NCI-H1048 (cell line): ENCODE measurements at places on chromosomes 11 and 22.

DNA sequence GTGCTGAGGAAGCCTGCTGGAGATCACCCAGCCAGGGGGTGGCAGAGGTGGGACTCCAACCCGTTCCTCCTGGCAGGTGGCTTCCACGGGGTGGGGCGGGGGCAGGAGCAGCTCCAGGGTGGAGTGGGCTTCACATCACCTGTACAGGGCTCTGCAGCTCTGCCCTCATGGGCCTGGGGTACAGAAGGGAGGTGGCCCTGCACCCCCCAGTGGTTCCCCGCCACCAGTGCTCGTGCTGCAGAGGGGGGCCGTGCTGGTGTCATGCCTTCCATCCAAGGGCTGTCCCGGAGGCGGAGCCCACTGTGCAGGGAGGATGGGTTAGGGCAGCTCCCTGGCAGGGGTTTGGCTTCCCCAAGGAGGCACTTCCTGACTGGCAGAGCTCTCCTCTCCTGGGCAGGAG lies 76.4 kb upstream of the SHISAL1 start:
- DNase-seq, result no peak

DNA sequence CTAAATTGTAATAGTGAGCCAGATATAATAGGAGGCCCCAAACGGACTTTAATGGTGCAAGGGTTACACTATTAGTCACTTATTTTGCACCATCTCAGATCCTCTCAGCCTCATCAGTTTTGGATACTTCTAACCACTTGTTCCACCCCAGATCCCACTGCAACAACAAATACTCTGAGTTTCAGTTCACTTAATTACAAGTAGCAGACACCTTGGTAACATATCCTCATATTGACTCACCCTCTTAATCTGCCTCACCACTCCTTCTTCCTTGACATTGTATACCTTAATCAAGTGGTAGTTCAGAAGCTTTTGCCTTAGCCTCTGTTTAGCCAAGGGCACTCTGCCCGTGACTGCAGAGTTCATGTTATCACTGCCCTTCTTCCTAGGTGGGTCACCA lies 256.1 kb upstream of the UBASH3B start:
- no peak for DNase-seq

GRCh38 chr11:43546561-43547429 lies 133.7 kb upstream of the HSD17B12 start:
- no peak for DNase-seq

DNA sequence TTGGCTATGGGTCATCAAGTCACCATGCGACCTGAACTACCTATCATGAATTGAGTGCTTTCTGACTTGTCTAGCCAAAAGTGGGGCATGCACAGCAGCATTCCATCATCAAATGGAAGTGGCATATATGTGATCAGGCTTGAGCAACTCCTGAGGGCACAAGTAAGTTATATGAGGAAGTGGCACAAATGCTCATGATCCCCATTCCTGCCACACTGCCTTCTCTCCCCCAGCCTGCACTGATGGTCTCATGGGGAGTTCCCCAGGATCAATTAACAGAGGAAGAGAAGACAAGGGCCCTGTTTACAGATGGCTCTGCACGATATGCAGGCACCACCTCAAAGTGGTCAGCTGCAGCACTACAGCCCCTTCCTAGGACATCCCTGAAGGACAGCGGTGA lies 21.8 kb downstream of the MS4A4E start:
- no peak for DNase-seq

- DNase-seq, result no peak
Measured at GRCh38 chr11:44573333-44573732, 7.9 kb downstream of the CD82 start.

GRCh38 chr11:61495801-61496601 lies 12.5 kb upstream of the LRRC10B start:
- no peak for DNase-seq

DNA sequence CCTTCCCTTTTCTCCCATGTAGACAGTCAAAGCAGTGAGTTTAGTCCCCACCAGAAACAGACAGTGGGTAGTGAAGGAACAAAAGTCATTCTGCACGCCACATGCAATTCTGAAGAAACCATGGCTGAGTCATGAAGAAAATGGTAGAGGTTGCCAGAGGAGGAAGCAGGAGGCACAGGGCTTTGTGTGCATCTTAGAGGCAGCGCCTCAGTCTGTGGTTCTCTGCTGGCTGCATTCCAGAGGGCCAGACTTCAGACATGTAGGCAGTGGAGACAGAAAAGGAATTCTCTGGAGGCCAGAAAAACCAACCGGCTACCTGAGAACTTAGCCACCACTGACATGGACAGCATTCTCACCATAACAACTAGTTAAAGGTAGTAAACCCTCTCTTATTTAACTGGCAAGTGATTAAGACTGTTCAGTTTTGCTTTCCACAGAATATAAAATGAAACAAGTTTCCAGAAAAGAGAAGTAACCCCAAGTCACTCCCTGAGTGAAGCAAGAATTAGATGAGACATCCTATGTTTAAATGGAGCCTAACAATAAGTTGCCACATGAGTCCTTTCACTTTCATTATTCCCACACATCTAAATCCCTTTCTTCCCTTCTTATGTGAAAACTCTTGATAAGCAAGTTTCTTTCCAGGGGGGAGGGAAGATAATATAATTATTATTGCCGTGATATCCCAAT lies 556.1 kb downstream of the SOX6 start:
- no peak for DNase-seq

DNA sequence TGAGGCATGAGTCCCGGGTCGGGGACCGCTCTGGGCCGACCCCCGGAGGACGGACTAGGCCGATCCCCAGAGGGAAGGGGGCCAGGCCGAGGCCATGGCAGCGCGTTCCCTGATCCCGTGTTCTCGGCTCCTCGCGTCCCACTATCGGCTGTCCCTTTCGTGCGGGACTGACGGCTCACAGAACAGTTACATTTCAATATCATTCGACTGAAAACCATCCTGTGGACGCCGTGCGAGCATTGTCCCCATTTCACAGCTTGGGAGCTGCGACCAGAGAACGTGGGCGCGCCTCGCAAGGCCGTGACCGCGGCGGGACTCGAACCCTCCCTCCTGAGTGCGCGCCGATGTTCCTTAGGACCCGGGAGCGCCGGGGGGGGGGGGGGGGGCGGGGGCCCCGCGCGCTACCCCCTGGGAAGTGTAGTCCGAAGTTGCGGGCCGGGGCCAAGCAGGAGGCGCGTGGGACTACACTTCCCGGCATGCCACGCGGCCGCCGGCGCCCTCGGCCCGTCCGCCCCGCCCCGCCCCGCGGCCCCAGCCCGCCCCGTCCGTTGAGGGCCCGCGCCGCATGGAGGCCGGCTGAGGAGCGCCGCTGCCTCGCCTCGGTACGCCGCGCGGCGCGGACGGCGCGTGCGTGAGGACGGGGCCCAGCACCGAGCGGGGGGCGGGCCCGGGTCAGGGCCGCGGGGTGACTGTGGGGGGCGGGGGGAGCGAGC lies at the start of gene TRABD:
TSS of gene TRABD (plus strand) at position 539 of the 713 bp plus-strand sequence. CDS start 7,148 bp downstream, outside the sequence.
- DNase-seq, result peak; percentile 89

DNA sequence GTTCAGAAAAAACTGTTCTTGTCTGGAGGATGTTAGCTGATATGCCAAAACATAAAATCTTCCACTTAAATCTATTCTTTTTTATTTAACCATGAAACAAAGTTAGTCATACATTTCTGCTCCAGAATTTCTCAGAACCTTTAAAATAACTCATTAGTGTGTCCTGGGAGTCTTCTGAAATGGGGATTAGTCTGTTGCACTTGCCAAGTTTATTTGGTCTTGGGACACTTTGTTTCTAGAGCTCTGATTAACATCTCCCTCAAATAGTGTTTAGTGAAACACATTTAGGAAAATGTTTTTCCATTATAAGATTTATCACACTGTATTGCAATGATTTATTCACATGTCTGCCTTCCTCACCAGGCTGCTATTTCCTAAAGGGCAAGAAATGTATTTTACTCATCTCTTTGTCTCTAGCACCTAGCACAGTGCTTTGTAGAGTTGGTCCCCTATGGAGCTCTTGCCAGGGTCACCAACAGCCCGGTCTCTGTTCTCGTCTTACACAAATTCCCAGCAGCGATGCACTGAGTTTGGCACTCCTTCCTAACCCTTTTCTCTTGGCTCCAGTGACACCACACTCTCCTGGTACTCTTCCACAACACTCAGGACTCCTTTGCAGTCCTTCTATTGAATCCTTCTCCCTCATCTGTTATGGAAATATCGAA lies 189.2 kb downstream of the CSNK2A3 start:
- no peak for DNase-seq

GRCh38 chr22:44594951-44595350 lies 96.9 kb upstream of the RTL6 start:
- no peak for DNase-seq

- no peak for DNase-seq
Measured at GRCh38 chr11:105767931-105768330, 158.1 kb downstream of the GRIA4 start.

- DNase-seq, result no peak
Measured at GRCh38 chr22:39938509-39939111, 21.6 kb upstream of the TMA7B start.

DNA sequence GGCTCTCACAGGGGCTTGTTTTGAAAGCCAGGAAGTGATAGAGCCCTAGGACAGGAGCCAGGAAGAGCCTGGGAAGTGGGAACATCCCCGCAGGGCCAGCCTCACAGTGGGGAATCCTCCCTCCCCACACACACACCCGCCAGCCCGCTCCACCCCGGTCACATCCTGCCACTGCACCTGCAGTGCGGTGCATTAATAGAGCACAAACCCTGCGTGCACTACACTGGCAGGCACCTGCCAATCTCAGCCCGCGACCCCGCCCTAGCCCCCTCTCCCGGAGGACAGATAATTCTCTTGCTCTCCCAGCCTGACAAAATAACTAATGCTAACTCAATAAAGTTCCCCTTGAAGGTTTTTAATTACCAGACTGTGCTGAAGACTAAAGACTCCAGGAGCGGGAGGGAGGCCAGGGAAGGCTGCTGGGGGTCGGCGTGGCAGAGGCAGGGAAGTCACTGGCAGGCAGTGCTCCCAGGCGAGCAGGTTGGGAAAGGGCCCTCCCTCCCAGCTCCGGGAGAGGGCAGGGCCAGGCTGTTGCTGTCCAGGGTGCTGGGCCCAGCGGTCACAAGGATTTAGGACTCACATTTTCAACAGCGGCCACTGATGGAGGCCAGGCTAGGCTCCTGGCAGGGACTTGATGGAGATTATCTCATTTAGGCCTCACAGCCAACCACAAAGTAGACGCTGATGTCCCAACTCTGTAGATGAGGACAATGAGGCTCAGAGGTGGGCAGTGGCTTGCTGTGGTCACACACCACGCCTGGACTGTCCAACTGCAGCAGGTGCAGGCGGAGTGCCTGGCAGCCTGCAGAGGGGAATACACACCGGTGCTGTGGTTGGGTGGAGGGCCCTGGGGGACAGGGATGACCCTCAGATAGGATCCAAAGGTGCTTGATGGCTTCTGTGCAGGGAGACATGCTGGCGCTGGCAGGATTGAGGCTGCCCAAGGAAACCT lies 23.9 kb upstream of the TCF20 start:
- no peak for DNase-seq

DNA sequence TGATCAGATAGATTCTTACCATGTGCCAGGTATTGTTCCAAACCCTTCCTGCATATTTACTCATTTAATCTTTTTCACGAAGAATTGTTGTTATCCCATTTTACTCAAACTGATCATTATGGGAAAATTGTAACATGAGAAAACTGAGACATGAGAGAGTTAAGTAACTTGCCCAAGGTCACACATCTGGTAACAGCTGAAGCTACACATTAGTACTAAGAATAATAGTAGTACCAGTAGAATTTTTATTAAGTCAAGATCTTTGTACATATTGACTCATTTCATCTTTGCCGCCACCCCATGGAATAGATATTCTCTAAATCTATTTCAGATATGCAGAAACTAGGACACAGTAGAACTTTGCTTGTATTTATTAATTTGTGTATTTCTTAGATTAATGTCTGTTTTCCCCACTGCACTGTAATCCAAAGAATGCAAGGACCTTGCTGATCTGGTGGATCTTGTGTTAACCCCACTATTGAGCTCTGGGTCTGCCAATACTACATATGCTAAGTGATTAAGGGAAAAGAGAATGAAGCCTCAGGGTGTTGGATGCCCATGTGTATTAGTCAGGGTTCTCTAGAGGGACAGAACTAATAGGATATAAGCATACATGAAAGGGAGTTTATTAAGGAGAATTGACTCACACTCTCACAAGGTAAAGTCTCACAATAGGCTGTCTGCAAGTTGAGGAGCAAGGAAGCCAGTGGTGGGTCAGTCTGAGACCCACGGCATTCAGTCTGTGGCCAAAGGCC lies 72.8 kb downstream of the PARVA start:
- DNase-seq, result no peak

GRCh38 chr11:68343761-68344256 lies 31.4 kb downstream of the LRP5 start:
- no peak for DNase-seq

GRCh38 chr22:33350961-33351360 lies 292.8 kb upstream of the SYN3 start:
- no peak for DNase-seq

GRCh38 chr22:28052825-28053269 lies 133.8 kb upstream of the PITPNB start:
- no peak for DNase-seq

DNA sequence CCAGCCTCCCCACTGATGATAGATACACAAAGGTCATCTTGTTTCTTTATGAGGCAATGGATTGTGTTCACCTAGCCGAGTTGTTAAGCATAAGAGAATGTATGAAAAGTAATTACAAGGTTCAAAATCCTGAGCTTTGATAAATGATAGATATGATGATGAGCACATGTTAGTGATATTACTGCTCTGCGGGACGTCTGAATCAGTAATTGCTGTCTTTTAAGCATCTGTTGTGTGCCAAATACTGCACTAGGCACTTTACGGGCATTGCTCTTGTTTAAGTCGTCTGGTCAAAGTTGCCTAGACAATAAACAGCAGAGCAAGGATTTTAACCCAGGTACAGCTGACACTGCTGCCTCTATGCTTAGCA lies 559 bp upstream of the RNF141 start:
- DNase-seq, result no peak

GRCh38 chr11:109998921-109999320 lies 94.3 kb upstream of the ZC3H12C start:
- DNase-seq, result no peak

DNA sequence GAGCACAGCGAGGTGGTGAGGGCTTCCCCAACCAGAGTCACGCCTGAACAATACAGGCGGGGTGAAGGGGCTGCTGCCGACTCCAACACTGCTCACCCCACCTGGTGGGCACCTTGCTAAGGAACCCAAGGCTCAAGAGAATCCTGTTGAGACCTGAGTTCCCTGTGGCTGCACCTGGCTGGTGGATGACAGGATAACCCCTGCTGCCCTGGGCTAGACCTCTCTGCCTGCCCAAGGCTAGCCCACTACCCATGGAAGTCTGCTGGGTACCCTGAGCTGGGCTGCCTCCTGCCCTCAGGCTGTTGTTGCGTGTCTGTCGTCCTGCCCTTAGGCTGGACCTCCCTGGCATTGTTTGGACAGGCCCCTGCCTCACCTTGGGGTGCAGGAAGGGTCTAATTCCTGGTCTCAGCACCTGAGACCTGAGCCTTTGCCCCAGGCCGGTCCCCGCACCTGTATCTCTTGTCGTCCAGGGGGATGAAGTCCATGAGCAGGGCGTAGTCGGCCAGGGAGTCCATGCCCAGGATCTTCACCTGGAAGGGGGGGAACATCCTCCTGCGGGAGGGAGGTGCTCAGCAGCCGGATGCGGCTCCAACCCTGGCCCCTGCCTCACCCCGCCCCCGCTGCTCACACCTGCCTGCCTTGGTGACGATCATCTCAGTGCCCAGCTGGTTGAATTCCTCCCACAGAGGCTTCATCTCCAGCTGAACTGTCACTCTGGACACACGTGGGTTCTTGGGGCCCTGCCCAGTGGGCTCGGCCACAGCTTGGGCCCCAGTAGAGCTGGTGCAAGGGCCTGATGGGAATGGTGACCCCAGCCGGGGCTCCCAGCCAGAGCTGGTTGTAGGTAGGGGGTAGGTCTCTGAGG lies 4.9 kb upstream of the NUDT8 start:
- no peak for DNase-seq
